ENCODE measurements at places on chromosomes 7 and 10. TPM values are rescaled to one million over a fixed set of nuclear protein-coding genes. Genes with fewer than 3 reads are reported as not detected.

- DNase-seq = no peak
Measured at GRCh38 chr7:28136885-28137284, 43.7 kb downstream of the JAZF1 start.

DNA sequence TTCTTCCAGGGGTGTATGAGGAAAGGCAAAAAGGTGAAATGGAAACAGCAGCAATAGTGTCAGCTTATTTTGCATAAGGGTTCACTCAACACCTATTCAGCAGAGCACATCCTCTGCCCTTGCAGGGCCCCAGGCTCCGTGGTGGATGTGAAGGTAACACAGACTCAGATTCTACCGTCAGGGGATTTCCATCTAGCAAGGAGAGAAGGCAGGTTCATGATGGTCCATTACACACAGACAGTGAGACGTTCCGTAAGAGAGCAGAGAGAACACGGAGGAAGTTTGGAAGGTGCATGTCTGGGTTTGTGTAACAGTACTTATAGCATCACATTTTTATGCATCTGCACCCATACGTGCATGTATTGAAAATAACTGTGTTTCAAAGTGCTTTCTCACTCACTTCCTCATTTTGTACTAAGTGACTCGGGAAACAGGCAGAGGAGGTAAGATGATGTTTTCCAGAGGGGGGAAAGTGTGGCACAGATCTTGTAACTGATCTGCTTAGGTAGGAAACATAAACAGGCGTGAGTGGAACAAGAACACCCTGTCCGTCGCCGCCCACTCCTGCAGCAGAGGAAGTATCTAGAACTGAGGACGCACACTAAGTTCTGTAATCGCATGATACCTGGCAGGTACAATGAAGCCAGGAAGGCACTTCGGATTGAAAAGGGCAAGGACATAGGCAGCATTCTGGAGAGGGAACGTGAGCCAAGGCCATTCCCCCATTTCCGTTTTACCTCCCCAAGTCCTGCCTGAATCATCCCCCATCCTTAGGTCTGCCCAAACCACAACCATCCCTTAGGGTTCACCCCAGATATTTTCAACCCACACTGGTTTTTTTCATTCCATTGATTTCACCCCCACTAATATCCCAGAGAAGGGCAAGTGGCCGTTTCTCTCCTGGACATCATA is 1.0 kb upstream of the ENO4 start:
- no peak for DNase-seq

Gene PNLIPRP2
- not detected for total RNA-seq

Gene C10orf143
- 4.0 TPM for total RNA-seq

GRCh38 chr7:132422502-132423111 is 153.7 kb downstream of the PLXNA4 start:
- DNase-seq = no peak

- no peak for DNase-seq
Measured at GRCh38 chr7:74149603-74150002, 24.6 kb upstream of the EIF4H start.

Gene NKX6-2
- total RNA-seq = not detected

Gene SPDYE2
- total RNA-seq = not detected

DNA sequence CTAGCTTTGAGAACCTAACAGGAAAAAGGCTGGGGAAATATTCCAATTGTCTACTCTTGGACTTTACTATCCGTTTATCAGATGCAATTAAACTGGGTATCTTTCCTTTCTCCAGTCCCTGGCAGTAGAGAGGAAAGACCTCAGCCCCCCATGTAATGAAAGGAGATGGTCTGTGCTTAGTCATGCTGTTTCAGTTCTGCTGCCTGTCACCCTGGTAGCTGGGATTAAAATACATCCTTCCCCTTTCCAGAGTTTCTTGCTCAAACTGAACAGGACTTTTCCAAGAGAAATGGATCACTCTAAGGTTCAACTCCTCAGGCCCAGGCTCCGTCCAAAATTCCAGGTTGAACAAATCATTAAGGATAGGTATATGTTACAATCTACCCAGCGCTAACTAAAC is 202.9 kb downstream of the PTEN start:
- no peak for DNase-seq

- no peak for DNase-seq
Measured at GRCh38 chr7:90674625-90675024, 78.5 kb downstream of the CDK14 start.

Gene GPR26
- total RNA-seq = not detected

DNA sequence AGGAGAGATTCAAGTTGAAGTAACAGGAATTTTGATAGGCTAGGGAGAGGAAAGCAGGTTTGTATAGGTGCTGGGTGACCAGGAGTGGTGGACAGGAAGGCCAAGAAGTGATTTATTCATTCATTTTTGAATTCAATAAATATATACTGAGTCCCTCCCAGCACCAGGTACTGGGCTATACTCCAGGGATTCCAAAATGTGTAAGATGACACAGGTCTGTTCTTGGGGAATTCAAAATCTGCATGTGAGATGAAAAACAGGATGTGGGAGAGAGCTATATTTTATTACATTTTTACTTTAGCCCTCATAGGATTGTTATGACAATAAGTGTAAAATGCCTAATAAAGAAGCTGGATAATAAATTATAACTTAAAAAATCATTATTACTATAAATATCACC is 134.9 kb downstream of the ANK3 start:
- no peak for DNase-seq

DNA sequence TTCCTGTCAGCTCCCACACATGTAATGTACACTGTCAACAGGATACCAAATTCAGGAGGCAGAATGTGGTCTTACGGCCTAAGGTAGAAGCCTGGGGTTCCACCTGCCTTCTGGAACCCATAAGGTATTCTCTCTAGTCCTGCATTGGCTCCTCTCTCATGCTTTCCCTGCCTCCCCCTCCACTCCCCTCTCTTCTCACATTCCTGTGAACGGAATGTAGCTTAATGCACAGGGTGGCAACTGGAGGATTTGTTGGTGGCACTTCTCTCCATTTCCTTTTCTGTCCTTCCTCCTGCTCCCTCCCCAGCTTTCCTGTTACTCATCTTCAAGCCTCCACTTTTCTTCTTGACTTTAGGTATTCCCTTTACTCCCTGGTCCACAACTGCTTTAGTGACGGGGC is 11.5 kb upstream of the FLNC start:
- DNase-seq = no peak

DNA sequence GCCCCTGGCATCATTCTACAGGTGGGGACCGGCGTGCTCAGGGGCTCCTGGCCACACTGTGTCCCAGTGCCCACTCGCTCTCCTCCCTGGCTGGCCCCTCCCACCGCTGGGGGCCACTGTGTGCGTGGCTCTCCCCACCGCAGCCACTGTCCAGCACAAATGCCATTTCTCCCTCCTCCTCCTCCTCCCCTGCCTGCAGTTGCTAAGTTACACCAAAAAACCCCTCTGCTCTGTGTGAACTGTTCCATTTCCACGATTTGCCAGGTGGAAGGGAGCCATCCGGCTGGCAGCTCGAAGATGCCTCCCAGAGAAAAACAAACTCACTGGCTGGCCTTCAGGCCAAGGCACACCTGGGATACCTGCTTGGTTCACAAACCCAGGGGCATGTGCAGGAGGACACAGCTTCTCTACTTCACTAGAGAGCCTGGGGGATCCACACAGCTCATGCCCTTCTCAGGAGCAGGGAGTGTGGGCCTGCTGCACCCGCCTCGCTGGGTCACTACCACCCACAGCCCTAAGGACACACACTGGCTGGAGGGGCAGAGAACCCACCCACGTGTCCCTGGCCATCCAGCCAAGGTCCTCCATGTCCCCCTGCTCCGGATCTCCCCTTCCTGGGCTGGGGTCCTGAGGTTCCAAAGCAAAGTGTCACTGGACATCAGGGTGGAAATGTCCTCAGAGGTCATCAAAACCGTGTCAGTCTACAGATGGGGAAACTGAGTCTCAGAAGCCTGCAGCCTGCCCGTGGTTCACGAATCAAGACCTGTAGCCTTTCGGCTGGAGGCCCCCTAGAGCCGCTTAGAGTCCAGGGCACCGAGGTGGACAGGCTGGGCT is 1.7 kb downstream of the RASGEF1A start:
- peak; percentile 91 for DNase-seq

- no peak for DNase-seq
Measured at GRCh38 chr10:25966844-25967243, 32.8 kb downstream of the MYO3A start.

GRCh38 chr7:39130857-39131526 is 153.3 kb downstream of the POU6F2 start:
- no peak for DNase-seq

DNA sequence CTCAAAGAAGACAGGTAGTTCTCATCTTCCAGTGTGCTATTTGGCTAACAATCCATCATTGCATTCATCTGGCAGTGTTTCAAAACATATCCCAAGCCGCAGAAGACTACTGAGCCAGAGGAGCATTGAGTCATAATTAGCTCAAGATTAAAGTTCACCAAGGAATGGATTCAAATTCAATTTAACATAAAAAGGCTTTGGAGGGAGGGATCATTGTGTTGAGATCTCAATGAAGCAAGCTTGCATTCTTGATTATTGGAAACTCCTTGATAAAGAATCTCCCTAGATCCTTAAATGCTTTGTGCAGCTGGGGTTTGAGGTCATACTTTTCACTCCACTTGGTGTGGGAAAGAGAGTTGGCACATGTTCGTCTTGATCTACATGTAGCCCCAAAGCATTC is 142.8 kb upstream of the SEMA3A start:
- DNase-seq = no peak

DNA sequence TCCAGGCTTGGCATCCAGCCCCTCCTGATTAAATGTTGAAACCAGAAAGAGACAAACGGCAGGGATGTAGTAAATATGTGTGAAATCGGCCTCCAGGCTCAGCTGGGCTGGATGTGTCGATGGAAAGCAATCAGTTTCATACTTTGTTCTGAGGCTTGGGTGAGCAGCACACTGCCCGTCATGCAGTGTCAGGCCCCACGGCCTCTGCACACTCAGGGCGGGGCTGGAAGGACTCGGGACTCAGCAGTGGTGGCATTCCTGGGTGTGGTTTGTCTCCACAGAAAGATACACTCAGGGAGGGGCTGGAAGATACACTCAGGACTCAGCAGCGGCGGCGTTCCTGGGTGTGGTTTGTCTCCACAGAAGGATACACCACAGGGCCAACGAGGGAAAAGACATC is 22.0 kb downstream of the ADGRA1 start:
- DNase-seq = no peak

DNA sequence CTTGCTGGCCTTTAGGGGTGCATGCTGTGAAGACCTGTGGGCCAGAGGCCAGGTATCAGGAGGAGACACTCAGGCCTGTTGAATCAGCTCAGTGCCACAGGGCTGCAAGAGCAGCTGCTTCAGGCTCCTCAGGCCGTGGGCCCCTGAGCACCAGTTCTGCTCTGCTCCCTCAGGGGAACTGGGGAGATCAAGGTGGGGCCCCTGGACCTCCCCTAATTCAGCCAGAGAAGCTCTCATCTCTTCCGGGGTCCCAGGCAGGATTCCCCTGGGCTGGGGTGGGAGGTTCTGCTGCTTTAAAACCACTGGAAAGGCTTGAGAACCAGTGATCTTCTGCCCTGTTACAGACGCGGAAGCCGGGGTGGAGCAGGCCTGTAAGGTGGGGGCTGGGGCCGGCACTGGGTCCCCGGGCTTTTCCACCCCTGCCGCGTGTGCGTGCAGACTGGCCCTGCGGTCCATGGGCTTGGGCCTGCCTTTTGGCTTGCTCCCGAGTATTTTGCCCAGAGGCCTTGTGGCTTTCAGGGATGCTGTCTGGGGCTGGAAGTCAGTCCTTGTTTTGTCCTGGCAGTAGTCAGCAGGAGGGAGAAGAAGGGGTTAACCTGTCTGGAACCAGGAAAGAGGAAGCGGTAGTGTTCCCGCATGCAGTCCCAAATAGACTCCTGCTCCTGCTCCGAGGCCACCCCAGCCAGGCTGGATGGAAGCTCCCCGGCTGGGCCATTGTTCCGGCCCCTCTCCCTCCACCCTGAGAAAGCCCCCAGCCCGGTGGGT is 74.3 kb downstream of the LHPP start:
- no peak for DNase-seq

- no peak for DNase-seq
Measured at GRCh38 chr7:155567646-155568332, 21.4 kb upstream of the CNPY1 start.

DNA sequence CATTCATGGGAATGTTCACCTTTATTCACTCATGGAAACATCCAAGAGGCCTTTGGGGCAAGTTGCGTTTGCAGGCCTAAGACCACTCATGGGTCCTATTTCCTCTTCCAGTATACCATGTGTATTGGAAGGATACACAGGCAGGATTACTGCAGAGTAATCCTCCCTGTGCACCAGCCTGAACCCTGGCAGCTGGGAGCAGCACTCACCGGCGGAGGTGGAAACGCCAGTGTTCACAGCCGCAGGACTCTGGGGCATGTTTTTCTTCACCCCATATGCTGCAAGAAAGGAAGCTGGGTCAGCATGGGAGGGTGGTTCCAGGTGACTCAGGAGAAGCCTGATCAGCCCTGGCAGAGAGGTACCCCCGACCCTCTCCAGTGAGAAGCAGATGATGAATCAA is 24.5 kb downstream of the COL17A1 start:
- DNase-seq = no peak

DNA sequence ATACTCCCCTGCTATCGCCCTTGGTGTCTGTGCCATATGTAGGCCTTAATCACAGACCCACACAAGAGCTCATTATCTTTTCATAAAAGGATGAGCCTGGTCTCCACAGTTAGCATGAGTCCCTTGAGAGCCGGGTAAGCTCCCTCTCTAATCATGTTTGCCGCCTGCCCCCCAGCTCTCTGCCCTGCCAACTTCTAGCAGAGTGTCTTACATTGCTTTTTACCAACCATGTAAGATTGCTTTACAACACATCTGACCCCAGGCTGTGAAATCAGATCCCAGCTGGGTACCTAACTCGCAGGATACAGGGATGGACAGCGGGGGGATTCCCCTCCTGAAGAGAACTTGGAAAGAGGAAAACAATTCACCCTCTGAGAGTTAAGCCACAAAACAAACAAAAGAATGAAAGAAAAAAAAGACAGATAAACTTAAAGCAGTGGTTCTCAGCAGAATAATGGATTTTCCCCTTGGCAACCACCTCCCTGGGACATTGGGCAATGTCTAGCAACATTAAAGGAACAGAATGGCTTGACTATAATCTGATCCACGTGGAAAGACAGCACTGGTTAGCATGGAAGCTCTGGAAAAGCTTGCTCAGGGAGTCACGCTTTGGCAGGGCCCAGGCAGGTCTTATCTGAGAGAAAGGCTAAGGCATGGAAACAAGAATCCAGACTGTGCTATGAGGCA is 39.4 kb upstream of the ATOH7 start:
- no peak for DNase-seq

Gene IDI2
- total RNA-seq = not detected

- DNase-seq = no peak
Measured at GRCh38 chr7:39259391-39260003, 281.8 kb downstream of the POU6F2 start.

Gene MBL2
- not detected for total RNA-seq

- no peak for DNase-seq
Measured at GRCh38 chr7:28411876-28412662, at the start of gene CREB5. CREB5 (plus strand) TSS chr7:28412518; CDS start chr7:28412915, 397 bp downstream.

Gene ABLIM1
- total RNA-seq = 83.1 TPM

Gene TEX36
- total RNA-seq = not detected

Gene AZGP1
- 3.1 TPM for total RNA-seq

DNA sequence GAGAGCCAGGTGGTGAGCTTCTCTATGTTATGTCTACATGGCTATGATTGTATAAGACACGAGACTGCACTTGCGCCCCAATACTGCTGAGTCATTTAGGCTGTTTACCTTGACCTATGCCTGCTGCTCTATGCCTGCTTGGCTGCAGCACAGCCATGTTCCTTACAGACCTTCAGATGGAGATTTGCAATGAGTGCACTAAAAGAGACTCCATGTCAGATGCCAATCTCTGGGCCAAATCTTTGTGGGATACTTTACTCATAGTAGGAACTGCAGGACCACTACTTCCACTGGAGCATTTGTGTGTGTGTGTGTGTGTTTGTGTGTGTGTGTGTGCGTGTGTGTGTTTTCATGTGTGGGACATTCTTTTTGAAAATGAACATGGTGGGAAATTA is 50.0 kb upstream of the KMT2E start:
- no peak for DNase-seq
